Lower leg skin (tissue), 4 donors: ENCODE measurements at places on chromosomes 11 and 22.

GRCh38 chr11:78254268-78254667, 65.5 kb downstream of the USP35 start:
- DNase-seq, result no peak

DNA sequence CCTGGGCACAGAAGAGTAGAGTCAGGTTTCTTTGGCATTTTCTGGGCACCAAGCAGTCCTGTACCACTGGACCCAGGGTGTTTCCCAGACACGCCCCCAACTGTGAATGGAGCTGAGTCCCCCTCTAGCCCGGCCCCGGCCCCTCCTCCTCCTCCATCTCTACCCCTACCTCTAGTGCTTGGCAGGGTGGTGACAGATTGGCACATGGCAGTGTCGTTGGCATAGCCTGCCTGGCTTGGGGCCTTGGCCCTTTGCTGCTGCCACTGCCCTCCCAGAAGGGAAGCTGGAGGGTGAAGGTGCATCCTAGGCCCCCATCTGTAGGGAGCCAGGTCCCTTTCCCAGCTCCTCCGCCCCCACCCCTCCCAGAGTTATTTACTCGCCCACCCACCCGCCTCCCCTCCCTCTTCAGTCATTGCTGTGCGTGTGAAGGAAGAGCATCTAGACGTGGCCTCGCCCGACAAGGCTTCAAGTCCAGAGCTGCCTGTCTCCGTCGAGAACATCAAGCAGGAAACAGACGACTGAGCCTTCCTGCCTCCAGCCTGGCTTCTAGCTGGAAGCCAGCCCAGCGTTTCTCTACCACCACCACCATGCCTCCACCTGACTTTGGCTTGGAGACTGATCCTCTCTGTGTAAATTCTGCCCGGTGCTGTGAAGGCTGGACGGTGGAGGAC, 10.9 kb downstream of the CHADL start:
- no peak for DNase-seq

DNA sequence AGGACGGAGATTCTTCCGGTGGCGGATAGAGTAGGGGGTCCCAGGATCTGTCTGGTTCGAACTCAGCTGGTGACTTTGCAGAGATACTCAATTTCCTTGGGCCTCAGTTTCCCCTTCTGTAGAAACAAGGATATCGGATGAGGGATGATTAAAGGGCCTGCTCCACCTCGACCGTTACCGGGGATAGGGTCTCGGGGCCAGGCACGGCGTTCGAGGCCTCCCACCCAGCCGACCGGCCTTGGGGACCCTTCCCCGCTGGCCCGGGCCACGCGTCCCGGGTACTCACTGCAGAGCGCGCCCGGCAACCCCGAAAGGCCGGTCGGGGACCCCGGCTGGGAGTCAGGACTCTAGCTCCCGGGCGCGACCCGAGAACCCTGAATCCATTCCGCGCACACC, 321 bp downstream of the RHBDD3 start:
- no peak for DNase-seq

DNA sequence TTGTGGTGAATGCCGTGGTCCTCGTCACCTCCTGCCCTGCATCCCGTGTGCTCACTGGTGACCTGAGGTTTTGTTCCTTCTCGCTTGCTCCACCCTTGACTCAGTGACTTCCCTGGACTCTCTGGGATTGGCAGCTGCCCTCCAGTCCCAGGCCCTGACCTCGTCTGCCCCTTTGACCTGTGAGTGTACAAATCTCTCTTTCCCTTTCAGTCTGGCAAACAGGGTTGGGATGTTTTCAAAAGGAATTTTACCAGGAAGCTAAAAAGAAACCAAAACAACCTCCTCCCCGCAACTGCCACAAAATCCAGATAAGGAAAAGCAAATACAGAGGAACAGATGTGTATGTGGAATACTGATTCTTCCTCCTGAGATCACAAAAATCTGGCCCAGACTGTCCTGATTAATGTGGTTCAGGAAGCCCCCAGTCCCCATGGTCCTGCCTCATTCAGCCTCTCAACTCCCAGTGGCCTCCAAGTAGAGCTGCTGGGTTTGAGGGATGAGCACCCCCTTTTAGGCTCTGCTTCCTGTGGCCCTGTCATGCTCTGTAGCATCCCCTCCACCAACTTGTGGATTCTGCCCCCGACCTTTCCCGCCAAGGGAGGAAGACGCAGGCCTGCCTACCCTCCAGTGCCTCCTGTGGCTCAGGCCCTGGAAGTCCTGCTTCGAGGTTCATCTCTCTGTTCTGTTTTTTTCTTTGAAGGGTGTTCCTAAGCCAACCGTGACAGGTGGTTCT, 15.2 kb downstream of the ROBO4 start:
- peak; percentile 79 for DNase-seq
